ENCODE measurements at places on chromosomes 6 and 20.
A peak's percentile ranks its signal among the peaks of the same experiment; 100 is the strongest.

DNA sequence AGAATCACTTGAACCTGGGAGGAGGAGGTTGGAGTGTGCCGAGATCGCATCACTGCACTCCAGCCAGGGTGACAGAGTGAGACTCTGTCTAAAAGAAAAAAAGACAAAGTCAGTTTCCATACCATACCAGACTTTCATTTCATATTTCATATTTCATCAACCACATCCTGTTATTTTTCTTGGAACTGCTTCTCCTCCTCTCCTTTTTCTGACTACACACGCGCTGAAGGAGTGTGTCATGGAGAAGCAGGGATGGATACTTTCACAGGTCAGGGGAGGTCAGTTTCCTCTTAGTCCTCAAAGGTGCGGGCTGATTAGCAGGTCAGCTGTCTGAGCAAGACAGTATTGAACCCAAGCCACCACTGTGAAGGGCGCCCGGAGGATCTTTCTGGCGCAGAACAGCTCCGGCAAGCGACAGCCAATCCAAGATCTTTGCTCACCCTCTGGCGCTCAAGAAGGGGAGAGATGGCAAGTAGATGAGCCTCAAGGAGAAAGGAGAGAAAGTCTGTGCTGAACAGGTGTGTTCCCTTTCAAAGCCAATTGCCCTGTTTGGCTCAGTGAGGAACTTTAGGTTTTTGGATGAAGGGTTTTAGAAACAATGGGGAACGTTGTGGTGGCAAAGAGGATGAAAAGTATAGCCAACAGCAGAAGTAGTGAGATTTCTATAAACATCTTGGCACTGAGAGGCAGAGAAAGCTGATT, 18.9 kb upstream of the SYNJ2 start:
- no peak for DNase-seq

GRCh38 chr6:169791721-169792131, 40.3 kb downstream of the ERMARD start:
- no peak for DNase-seq

- no peak for DNase-seq
Observed at GRCh38 chr6:33694401-33694931, 17.0 kb downstream of the UQCC2 start.

DNA sequence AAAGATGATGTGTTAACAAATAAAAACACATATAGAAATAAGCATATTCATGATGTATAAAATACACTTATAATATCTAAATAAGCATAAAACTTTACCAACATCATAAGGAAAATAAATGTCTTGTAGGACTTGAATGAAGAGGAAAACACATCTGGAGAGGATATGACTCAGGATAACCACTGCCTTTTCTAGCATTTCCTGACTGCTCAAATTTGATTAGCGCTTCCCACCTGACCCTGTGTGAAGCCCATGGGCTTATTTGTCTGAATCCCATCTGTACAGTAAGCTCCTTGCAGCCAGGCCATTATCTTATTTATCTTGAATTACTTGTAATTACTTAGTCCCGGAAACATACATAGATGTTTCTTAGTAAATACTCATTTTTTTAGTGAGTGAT, 608.6 kb downstream of the COL12A1 start:
- DNase-seq, result no peak

DNA sequence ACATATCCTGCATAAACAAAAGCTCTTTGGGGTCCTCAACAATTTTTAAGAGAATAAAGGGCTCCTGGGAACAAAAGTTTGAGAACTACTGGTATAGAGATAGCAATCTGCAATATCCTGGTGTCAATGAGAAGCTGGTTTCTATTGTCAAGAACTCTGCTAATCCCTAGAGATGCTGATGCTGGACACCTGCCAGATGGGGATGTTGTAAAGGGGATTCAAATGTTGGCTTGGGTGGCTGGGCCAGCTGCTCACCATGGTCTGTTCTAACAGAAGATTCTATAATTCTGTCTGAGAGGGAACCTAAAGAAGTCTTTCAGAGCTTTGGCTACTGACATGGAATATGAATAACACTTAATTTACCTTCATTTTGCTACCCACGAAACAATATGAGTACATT, 137.8 kb downstream of the BTBD9 start:
- no peak for DNase-seq

DNA sequence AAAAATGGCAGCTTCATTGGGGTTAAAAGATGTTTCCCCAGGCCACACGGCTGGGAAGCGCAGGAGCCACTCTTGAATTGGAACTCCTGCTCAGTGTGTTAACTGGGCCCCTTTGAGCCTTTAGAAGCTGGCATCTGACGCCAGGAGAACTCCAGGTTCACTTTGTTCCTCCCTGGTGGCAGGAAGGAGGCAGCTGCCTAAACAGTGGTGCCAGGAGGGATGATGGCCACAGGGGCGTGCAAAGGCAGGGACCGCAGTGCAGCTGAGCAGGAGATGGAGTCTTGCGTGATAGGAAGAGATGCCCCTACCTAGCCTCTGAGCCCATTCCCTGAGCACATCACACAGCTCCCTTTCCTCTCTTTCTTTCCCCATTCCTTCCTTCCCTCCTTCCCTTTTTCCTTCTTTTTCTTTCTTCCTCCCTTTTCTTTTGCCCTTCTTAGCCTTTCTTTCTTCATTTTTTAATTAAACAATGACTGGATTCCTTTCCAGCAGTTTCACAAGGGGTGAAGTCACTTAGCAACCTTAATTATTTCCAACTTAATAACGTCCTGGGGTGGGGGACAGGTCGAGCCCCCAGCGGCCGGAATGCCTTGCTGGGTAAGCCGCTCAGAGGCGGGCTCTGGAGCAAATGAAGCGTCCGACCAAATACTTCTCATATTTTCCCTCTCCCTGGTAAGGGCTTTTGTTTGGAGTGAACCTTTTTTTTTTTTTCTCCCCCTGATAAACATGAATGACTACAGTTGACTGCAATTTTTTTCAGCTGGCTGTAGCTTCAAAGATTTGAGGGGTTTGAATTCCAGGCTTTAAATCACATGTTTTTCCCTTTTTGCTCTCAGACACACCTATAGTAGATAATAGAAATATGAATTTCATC, 20.8 kb upstream of the BMP7 start:
- no peak for DNase-seq

- peak; percentile 54 for DNase-seq
Observed at GRCh38 chr6:31497531-31498476, at the start of gene MICB. MICB (plus strand) TSS chr6:31498145; CDS start chr6:31498194, 49 bp downstream.

GRCh38 chr6:170094686-170095272, 196.1 kb downstream of the DLL1 start:
- DNase-seq, result no peak

GRCh38 chr6:19356692-19357091, 480.5 kb upstream of the ID4 start:
- DNase-seq, result no peak

GRCh38 chr6:121619013-121619412, 183.6 kb downstream of the GJA1 start:
- DNase-seq, result no peak

DNA sequence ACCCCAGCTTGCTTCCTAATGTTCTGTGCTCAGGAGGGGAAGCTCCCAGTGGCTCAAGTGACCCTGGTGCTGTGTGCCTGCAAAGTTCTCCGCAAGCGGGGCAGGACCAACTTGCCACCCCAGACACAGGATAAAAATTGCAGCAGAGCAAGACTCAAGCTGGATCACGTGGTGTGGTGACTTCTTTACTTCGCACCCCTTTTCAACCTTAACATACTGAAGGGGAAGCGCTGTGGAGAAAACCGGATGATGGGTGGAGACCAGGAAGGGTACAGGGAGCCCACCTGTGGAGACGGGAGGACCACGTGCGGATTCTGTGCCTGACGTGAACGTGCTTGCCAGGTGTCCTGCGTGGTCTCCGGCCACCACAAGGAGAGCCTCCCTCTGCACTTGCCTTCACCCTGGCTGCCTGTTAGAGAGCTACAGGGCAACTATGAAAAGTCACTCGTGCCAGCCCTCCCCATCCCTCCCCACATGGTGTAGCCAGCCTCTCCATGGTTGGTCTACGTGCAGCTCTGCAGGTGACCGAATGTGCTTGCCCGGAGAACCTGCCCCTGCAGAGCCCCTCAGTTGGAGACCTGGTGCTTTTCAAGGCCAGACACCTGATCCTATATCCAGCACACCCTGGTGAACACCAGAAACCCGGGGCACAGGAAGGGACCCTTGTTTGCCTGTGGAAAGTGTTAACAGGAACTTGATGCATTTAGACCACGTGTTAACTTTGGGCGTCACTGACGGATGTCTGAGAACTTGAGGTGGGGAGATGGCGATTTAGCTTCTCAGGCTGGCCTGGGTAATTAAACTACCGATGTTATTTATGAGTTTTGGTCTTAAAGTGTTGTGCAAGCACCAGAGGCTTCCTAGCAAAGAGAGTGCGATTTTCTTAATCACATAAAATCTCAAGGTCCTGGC, 23.9 kb upstream of the DACT2 start:
- no peak for DNase-seq

GRCh38 chr6:137552146-137552545, 58.0 kb upstream of the OLIG3 start:
- no peak for DNase-seq

GRCh38 chr6:118872726-118873125, 21.2 kb upstream of the ASF1A start:
- DNase-seq, result no peak

DNA sequence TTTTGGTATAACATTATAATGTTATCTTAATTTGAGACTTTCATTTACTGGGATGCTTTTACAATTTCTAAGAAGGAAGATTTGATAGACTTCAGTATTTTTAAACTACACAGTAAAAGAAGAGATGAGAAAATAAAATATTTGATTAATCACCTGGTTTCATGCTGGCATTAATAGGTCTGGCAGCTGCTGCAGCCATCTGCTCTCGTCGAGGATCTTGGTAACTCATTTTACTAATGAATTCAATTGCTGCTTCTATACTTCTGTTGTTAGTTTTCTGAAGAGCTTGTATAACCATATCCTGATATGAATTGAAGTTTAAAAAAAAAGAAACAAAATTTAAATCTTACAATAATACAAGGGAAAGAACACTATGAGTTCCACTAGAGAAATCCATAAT, 23.0 kb downstream of the LATS1 start:
- no peak for DNase-seq

GRCh38 chr20:4633780-4634179, 87.9 kb upstream of the PRND start:
- DNase-seq, result peak; percentile 11

- DNase-seq, result peak; percentile 84
Observed at GRCh38 chr6:150417899-150418826, 49.4 kb downstream of the IYD start.

DNA sequence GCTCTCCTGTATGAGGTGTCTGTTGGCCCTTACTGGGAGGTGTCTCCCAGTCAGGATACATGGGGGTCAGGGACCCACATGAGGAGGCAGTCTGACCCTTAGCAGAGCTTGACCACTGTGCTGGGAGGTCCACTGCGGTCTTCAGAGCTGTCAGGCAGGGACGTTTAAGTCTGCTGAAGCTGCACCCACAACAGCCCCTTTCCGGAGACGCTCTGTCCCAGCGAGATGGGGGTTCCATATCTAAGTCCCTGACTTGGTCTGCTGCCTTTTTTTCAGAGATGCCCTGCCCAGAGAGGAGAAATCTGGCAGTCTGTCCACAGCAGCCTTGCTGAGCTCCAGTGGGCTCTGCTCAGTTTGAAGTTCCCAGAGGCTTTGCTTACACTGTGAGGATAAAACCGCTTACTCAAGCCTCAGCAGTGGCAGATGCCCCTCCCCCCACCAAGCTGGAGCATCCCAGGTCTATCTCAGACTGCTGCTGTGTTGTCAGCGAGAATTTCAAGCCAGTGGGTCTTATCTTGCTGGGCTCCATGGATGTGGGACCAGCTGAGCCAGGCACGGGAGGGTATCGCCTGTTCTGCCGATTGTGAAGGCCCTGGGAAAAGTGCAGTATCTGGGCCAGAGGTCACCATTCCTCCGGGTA, 36.3 kb upstream of the IBTK start:
- DNase-seq, result no peak

DNA sequence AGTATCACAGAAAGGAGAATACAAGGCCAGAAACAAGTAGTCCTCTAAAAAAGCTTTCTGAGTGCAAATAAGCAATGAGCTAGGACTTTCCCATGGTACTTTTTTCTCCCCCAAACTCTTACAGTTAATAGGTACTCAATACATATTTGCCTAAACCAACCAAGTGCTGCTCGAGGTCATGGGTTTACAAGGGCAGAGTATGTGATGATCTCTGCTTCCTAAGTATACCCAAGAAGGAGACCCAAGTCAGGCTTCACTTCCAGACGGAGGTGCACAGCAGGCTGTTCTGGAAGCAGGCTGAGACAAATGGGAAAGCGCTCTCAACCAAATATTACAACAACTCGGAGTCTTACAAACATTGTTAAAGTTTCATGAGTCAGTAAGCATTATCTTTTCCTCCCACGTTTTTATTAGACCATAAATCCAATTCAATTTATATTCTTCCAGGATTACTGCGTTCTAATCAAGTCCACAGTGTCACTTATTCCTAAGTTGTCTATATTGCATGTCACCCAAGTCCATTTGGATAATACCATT, 8.1 kb downstream of the FYN start:
- DNase-seq, result no peak

DNA sequence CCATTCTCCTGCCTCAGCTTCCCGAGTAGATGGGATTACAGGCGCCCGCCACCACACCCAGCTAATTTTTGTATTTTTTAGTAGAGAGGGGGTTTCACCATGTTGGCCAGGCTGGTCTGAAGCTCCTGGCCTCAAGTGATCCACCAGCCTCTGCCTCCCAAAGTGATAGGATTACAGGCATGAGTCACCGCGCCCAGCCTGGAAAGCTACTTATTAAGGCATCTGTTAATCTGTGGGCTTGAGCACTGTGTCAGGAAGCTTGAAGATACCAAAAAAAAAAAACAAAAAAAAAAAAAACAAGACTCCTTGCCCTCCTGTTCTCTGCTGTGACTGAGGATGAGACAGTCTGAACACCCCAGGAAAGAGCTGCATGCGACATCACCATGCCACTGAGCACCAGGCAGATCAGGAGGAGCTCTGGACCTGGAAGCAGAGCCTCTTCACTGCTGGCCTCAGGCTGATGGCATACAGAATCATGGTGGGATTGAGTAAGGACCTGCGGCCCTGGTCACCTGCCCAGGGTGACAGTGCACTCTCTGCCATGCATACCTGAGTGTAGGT, 166.5 kb upstream of the SNX9 start:
- DNase-seq, result no peak

- DNase-seq, result no peak
Observed at GRCh38 chr6:85137865-85138264, 312.0 kb upstream of the NT5E start.

DNA sequence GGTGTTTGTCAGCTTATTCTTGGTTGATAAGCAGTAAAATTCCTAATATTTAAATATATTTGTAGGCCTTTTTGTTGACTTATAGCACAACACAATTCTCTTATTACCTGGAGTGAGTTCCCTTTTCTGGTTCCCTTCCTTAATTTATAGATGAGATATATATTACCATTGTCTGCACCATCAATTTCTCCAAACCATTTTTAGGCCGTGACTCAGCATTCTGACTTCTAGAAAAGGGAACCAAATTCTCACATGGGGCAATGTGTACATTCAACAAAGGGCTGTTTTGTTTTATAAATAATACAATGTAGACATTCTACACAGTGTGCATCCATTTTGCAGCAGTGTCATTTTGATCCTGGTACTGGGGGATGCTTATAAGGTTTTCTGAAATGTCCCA, 52.8 kb downstream of the NCOA7 start:
- DNase-seq, result no peak

- peak; percentile 87 for DNase-seq
Observed at GRCh38 chr6:43436577-43437282, 9.4 kb downstream of the ABCC10 start.
